ENCODE measurements at places on chromosomes 2 and 18.

DNA sequence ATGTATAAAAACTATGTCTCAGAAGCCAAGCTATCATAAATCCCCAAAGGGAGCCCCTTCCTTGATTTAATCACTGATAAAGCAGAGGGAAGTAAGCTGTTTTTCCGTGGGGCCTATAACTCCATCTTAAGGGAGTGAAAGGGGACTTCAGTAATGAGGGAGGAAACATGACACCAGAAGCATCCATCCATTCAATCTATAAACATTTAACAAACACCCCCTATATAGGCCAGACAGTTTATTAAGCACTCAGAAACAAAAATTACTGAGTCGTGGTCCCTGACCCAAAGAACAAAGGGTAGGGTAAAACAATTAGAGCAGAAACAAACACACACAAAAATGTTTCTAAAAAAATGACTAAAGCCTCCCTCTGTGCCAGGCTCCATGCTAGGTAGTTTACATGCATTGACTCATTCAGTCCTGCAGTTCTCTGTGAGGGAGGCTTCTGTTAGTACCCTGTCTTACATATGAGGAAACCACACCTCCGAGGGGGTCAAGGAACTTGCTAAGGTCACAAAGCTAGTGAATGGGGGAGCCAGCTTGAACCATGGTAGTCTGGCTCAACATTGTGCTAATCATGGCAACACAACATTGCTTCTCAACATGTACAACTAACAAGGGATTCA lies 472.1 kb downstream of the CDH2 start:
- no peak overlapping the region for H3K27ac ChIP-seq
- DNase-seq = no peak
- no peaks in the 10 kb centered on the region for H3K36me3 ChIP-seq
- H3K4me1 ChIP-seq = peaks cover 5% of the 10 kb centered on the region

GRCh38 chr2:152370783-152371182 lies 35.8 kb downstream of the FMNL2 start:
- H3K27me3 ChIP-seq = no peaks in the 10 kb centered on the region
- DNase-seq = no peak
- no peak overlapping the region for H3K27ac ChIP-seq
- H3K36me3 ChIP-seq = no peaks in the 10 kb centered on the region

- H3K27ac ChIP-seq = no peak overlapping the region
- H3K27me3 ChIP-seq = no peaks in the 10 kb centered on the region
- peak; percentile 51 for DNase-seq
- H3K4me3 ChIP-seq = 0 out of 2 replicates have a peak overlapping the region, but pooled peaks have one; percentile 21
- no peaks in the 10 kb centered on the region for H3K36me3 ChIP-seq
- peaks cover 28% of the 10 kb centered on the region for H3K4me1 ChIP-seq
Observed at GRCh38 chr2:233418761-233419546, 64.7 kb downstream of the DGKD start.

DNA sequence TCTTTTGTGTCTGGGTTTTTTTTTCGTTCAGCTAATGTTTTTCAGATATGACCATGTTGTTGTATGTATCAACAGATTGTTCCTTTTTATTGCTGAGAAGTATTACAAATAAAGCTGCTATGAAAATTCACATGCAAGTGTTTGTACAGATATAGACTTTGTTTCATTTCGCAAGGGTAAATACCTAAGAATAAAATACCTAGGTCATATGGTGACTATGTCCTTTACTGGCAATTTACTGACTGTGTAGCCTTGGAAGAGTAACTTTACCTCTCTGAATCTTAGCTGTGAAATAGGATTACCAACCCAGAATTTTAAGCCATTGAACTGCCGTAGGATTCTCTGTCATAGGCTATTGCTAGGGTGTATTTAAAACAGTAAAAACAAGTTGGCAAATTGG lies 19.0 kb upstream of the DNAH6 start:
- H3K4me3 ChIP-seq = no peak overlapping the region
- no peak overlapping the region for H3K27ac ChIP-seq
- no peaks in the 10 kb centered on the region for H3K27me3 ChIP-seq
- DNase-seq = no peak
- H3K36me3 ChIP-seq = no peaks in the 10 kb centered on the region

- no peaks in the 10 kb centered on the region for H3K4me1 ChIP-seq
- H3K4me3 ChIP-seq = no peak overlapping the region
- DNase-seq = no peak
- H3K36me3 ChIP-seq = no peaks in the 10 kb centered on the region
- H3K27me3 ChIP-seq = no peaks in the 10 kb centered on the region
Observed at GRCh38 chr18:23154823-23155500, 19.7 kb downstream of the CABLES1 start.

- no peak overlapping the region for H3K4me3 ChIP-seq
- no peak overlapping the region for H3K27ac ChIP-seq
- peaks cover 8% of the 10 kb centered on the region for H3K27me3 ChIP-seq
- DNase-seq = peak; percentile 63
- H3K36me3 ChIP-seq = no peaks in the 10 kb centered on the region
Observed at GRCh38 chr18:80006724-80007123, 18.4 kb upstream of the TXNL4A start.

DNA sequence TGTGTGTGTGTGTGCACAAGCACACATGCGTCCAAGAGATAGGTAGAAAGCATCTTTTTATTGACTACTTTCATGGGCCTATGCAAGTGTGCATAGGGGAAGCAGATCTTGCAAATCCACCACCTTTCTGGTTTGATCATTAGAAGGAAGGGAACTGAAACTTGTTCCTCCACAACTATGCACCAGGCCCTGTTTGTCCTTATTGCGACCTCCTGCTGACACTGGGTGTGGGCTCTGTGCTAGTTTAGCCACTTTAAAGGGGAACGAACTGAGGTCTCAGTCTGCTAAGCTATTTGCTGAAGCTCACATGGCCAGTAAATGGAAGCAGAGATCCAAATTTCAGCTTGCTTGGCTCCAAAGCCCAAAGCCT lies 32.1 kb upstream of the INSIG2 start:
- no peaks in the 10 kb centered on the region for H3K36me3 ChIP-seq
- H3K4me3 ChIP-seq = peak overlapping the region; percentile 57
- H3K27me3 ChIP-seq = no peaks in the 10 kb centered on the region
- peaks cover 91% of the 10 kb centered on the region for H3K4me1 ChIP-seq
- peak; percentile 95 for DNase-seq

DNA sequence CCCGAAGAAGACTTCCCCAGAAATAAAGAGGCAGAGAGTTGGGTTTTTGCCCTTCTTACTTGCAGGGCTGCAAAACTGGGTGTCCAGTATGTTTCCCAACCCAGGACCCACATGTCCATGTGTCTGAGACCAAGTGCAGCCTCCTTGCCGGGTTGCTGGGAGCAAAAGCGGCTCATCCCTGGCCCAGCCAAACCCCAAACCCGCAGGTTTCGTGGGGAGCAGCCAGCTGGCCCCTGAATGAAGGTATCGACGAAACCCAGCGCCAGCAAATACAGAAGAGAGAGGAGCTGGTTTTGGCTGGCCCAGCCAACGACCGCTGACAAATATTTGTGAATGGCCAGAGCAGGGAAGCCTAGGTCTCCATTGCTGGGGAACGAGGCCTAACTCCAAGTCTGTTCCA lies 197.1 kb downstream of the SMAD7 start:
- no peaks in the 10 kb centered on the region for H3K36me3 ChIP-seq
- H3K27me3 ChIP-seq = no peaks in the 10 kb centered on the region
- no peak overlapping the region for H3K27ac ChIP-seq
- no peak overlapping the region for H3K4me3 ChIP-seq

GRCh38 chr2:218296847-218297246 lies 4.5 kb upstream of the TMBIM1 start:
- H3K4me1 ChIP-seq = peaks cover 12% of the 10 kb centered on the region
- DNase-seq = no peak
- H3K27ac ChIP-seq = no peak overlapping the region
- no peak overlapping the region for H3K4me3 ChIP-seq

DNA sequence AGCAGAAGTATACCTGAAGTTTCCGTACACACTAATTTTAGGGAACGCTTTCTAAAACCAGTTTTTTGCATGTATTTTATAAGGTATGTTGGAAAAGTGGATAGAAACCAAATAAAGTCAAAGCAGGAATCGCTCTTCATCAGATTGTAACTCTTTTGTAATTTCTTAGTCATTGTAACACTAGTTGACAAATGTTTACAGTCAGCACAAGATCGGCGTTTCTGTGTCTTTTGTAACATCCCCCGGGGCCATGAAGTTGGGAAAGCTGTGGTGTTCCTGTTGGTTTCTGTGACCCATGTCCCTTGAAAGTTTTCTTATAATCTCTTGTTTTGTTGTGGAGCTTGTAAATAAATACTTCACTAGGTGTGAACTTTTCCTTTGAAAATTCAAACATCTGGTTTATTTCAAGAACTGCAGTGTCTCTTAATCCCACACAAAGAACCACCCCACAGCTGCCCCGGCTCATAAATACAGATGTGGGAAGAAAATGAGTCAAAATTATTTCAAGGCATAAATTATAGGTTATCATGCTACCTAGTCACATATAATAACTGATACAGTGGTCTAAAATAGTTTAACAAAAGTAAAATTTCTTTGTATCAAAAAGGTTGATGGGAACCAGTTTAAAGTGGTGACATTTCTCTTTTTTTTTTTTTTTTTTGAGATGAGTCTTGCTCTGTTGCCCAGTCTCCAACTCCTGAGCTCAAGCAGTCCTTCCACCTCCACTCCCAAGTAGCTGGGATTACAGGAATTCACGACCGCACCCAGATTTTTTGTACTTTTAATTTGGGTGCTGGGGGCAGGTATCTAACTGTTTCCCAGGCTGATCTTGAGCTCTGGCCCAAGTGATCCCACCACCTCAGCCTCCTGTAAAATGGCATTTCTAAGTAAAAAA lies 751 bp upstream of the NMI start:
- peaks cover 21% of the 10 kb centered on the region for H3K4me1 ChIP-seq
- H3K36me3 ChIP-seq = no peaks in the 10 kb centered on the region
- peak; percentile 51 for DNase-seq
- H3K27me3 ChIP-seq = no peaks in the 10 kb centered on the region

DNA sequence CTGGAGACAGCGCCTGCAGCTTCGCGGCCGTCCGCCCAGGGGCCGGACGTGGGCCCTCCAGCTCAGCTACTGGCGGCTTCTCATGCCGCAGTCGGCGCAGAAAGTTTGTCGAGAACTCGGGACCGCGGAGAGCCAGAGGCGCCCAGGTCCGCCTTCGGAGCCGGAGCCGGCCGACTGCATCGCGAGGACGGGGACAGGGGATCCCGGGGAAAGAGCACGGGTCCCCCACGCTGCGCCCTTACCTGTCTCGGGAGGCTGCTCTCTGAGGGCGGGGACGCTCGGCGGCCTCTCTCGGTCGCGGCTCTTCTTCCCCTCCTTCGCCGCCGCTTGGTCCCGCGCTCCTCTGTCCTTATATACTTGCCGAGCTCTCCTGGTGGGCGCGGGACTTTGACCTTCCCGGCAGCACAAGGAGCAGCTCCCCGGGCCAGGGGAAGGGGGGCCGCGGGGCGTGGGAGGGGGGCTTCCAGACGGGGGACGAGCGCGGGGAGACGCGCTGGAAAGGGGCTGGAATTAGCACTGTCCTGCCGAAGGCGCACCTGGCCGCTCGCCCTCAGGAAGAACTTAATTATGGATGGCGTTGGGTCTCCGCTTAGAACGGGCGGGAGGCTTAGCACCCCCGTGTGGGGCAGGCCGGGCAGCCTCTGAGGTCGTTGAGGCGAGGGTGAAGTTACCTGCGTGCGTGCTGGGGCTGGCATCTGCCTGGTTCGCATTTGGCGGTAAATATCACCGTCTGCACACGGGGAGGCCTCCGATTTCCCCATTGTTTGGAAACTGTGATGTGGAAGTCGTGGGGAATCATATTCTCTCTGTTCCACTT lies at the start of gene POMC:
TSS of gene POMC (minus strand) at position 325 of the 817 bp plus-strand sequence. CDS start 3,808 bp downstream, outside the sequence.
- no peak within 1 kb of the TSS for H3K4me3 ChIP-seq
- no peak for DNase-seq
- no peak within 1 kb of the TSS for H3K27ac ChIP-seq
- peaks cover 12% of the 10 kb centered on the region for H3K4me1 ChIP-seq
- H3K36me3 ChIP-seq = no peaks in the 10 kb centered on the region
- H3K27me3 ChIP-seq = no peaks in the 10 kb centered on the region

- DNase-seq = no peak
- H3K27me3 ChIP-seq = no peaks in the 10 kb centered on the region
- H3K4me3 ChIP-seq = no peak overlapping the region
Observed at GRCh38 chr2:236653863-236654262, 84.2 kb downstream of the ACKR3 start.

GRCh38 chr2:140288213-140288612 lies 1508.0 kb upstream of the NXPH2 start:
- no peak overlapping the region for H3K4me3 ChIP-seq
- H3K27ac ChIP-seq = no peak overlapping the region
- H3K36me3 ChIP-seq = no peaks in the 10 kb centered on the region
- no peak for DNase-seq

GRCh38 chr2:6793371-6793770 lies 72.3 kb downstream of the CMPK2 start:
- peaks cover 16% of the 10 kb centered on the region for H3K4me1 ChIP-seq
- no peak for DNase-seq

GRCh38 chr2:74584088-74584645 lies 29.6 kb downstream of the DOK1 start:
- H3K4me3 ChIP-seq = no peak overlapping the region
- no peaks in the 10 kb centered on the region for H3K27me3 ChIP-seq
- no peak overlapping the region for H3K27ac ChIP-seq
- peaks cover 15% of the 10 kb centered on the region for H3K4me1 ChIP-seq
- no peak for DNase-seq

DNA sequence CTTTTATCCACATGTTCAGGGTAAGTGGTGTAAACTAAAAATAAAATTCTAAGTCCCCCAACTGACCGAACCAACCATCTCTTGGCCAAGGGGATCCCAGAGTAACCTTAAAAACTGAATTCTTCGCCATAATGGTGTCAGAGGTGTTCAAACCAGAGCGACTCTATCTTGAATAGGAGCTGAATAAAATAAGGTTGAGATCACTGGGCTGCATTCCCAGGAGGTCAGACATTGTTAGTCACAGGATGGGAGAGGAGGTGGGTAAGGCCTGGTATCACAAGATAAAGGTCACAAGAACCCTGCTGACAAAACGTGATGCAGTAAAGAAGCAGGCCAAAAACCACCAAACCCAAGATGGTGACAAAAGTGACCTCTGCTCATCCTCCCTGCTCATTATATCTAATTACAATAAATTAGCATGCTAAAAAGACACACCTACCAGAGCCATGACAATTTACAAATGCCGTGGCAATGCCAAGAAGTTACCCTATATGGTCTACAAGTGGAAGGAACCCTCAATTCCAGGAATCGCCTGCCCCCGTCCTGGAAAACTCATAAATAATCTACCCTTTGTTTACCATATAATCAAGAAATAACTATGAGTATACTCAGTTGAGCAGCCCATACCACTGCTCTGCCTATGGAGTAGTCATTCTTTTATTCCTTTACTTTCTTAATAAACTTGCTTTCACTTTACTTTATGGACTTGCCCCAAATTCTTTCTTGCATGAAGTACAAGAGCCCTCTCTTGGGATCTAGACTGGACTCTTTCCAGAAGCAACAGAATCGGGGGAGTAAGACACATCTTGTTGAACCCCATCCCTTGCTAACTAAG lies 302.4 kb downstream of the STK39 start:
- H3K4me1 ChIP-seq = no peaks in the 10 kb centered on the region
- DNase-seq = no peak
- H3K27me3 ChIP-seq = no peaks in the 10 kb centered on the region
- H3K4me3 ChIP-seq = no peak overlapping the region

DNA sequence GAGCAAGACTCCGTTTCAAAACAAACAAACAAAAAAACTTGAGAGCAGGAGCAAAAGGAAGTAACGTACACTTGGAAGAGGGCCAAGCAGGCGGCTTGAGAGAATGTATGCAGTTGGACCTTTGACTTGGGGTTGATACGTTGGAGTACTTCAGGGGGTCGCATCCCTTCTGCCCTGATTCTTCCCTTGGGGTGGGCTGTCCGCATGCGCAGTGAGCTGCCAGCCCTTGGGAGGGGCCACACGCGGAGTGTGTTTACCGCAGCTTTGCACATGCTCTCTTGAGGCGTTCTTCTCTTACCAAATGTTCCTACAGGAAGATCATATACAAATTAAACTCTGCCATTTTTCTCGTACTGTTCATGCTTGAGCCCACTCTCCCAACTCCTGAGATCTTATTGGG lies 38.1 kb upstream of the SOCS6 start:
- H3K27me3 ChIP-seq = no peaks in the 10 kb centered on the region
- H3K36me3 ChIP-seq = no peaks in the 10 kb centered on the region
- no peak overlapping the region for H3K4me3 ChIP-seq
- H3K27ac ChIP-seq = no peak overlapping the region
